ENCODE measurements at places on chromosomes 11 and 22. TPM values are rescaled to one million over a fixed set of nuclear protein-coding genes. Genes with fewer than 3 reads are reported as not detected.

- H3K36me3 ChIP-seq = no peaks in the 10 kb centered on the region
- H3K4me3 ChIP-seq = no peak overlapping the region
- no peak for DNase-seq
- no peak overlapping the region for H3K27ac ChIP-seq
These were observed 11.8 kb upstream of the BIRC3 start for GRCh38 chr11:102305352-102306047.

DNA sequence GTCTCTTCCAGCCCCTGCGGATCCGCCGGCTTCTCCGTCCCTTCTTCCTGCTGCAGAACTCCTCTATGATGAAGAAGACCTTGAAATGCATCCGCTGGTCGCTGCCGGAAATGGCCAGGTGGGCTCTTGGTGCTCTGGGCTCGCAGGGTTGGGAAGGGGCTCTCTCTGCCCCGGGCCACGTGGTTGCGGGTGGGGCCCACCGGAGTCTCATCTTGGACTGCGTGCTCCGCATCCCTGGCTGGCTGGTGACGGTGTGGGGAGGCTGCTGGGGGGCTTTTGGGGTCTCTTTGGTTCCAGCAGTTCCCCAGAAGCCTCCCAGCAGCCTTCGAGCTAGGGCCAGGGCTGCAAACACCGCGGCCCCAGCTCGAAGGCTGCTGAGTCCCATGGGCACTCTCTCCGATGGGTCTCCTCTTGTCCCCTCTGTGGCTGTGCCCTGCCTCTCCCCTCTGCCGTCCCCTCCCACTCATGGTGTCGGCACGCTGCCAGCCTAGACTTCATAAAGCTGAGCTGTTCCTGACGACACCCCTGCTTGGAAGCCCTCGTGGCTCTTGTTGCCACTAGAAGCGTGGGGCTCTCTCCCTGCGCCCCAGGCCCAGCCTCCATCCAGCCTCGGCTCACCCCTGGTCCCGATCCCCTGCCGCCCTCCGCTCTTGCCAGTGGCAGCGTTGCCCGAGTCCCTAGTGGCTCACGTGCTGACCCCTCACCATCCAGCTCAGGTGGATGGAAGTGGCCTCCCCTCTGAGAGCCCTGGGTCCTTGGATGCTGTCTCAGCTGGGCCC, 14.3 kb downstream of the TPCN2 start:
- H3K4me1 ChIP-seq = no peaks in the 10 kb centered on the region
- H3K27ac ChIP-seq = no peak overlapping the region
- no peak for DNase-seq
- H3K27me3 ChIP-seq = no peaks in the 10 kb centered on the region
- no peak overlapping the region for H3K4me3 ChIP-seq
- H3K36me3 ChIP-seq = no peaks in the 10 kb centered on the region

GRCh38 chr22:29167032-29167911, 38.4 kb upstream of the EMID1 start:
- no peak for DNase-seq
- H3K4me3 ChIP-seq = no peak overlapping the region
- H3K27me3 ChIP-seq = no peaks in the 10 kb centered on the region
- H3K4me1 ChIP-seq = no peaks in the 10 kb centered on the region
- no peak overlapping the region for H3K27ac ChIP-seq

- peak overlapping the region; percentile 91 for H3K27ac ChIP-seq
- peaks cover 29% of the 10 kb centered on the region for H3K4me1 ChIP-seq
- H3K36me3 ChIP-seq = peaks cover 20% of the 10 kb centered on the region
- peaks cover 7% of the 10 kb centered on the region for H3K27me3 ChIP-seq
- DNase-seq = peak; percentile 86
These were observed 3.3 kb downstream of the FGF19 start for GRCh38 chr11:69700278-69701140.

DNA sequence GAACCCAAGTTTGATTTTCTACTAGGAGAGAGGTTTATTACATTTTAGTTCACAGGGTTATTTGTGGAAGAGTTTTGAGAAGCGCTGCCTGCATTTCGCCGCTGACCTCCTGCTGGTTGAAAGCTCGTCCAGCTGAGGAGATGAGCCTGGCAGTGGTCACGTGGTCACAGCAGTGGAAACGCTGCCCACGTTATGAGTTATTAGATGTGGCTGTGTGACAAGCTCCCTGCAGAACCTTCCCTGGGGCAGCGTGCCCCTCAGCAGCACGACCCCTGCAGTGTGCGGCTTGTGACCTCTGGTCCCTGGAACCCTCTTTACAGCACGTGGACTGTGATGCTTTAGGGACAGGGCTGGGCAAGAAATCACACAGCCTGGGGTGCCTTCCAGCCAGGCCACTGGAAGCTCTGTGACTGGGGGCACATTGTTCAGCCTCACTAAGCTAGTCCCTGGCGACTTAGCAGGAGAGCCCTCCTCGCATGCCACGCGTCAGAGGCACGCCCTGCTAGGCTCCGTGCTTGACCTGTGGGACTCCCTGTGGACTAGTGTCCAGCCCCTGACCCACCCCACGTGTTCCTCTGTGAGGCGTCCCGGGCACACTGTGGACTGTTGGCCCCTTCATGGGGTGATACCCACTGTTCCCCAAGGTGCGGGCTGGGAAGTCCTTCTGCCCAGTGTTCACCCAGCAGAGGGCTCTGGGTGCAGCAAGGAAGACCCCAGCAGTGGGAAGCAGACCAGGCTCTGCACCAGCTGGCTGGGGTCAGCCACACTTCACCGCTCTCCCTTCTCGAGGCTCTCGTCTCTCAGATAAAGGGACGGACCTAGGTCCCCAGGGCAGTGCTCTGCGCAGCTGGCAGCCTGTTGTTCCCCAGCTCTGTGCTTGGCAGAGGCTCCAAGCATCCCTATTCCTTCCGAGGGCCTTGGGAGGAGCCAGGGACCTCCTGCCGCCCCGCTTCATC, 349.5 kb downstream of the TBC1D22A start:
- H3K4me1 ChIP-seq = no peaks in the 10 kb centered on the region
- H3K36me3 ChIP-seq = no peaks in the 10 kb centered on the region
- no peak for DNase-seq
- no peaks in the 10 kb centered on the region for H3K27me3 ChIP-seq
- no peak overlapping the region for H3K27ac ChIP-seq
- H3K4me3 ChIP-seq = no peak overlapping the region

DNA sequence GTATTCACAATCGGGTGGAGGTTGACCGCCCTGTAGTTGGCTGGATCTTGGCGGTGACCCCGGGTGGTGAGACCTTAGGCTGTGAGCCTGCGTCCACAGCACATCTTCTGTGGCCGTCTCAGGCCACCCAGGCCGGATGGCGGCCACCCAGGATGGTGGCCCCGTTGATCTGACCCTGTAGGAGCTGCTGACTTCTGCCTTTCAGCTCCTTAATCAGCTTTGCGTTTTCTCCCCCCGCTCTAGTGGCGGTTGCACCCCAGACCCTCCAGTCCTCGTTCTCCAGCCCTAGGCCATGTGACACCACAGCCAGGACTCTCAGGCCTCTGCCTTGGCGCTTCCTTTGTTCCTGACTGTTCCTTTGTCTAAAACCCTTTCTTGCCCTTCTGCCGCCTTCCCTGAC, 244.0 kb downstream of the TBC1D22A start:
- no peaks in the 10 kb centered on the region for H3K36me3 ChIP-seq
- no peaks in the 10 kb centered on the region for H3K4me1 ChIP-seq
- no peak for DNase-seq
- H3K27ac ChIP-seq = no peak overlapping the region
- no peak overlapping the region for H3K4me3 ChIP-seq

DNA sequence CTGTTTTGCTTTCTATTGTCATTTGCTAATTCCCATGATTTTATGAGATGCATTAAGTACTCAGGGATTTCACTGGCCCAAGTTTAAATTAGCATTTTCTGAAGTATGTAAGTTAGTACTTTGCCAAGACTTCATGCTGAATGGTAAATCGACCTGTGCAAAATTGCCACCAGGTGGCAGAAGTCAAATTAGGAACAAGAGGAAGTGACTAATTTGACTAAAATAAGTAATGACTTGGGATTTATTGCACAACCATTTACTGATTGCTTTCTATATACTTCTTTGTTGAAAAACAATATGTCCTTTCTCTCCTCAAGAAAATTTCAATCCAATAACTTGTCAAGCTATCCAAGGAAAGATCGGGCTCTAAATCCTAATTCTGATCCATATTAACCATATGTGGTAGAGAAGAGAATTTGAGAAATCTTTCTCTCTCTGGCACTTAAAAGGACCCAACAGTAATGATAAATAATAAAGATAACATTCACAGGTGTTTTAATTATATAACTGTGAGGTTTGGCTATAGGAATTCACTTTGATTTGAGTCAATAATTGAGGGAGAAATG, 253.7 kb upstream of the CHORDC1 start:
- no peaks in the 10 kb centered on the region for H3K36me3 ChIP-seq
- peak; percentile 67 for DNase-seq
- no peak overlapping the region for H3K4me3 ChIP-seq
- no peak overlapping the region for H3K27ac ChIP-seq
- H3K27me3 ChIP-seq = no peaks in the 10 kb centered on the region
- peaks cover 3% of the 10 kb centered on the region for H3K4me1 ChIP-seq

GRCh38 chr11:767238-767637, 10.0 kb downstream of the GATD1 start:
- no peak overlapping the region for H3K4me3 ChIP-seq
- H3K36me3 ChIP-seq = peaks cover 18% of the 10 kb centered on the region
- H3K27me3 ChIP-seq = no peaks in the 10 kb centered on the region
- H3K4me1 ChIP-seq = peaks cover 7% of the 10 kb centered on the region

DNA sequence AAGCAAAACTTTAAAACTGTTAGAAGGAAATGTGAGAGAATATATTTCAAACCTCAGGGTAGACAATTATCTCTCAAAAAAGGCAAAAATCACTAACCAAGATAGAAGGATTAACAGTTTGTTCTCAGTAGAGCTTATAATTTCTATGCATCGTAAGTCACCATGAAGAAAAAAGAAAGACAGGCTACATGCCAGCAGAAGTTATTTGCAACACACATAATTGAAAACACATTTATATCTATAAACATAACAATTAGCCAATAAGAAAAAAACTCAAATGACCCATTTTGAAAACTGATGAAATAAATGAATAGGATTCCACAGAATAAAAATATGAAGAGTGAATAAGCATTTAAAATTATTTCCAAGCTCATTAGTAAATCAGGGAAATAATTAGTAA, 24.4 kb upstream of the SNX19 start:
- H3K4me3 ChIP-seq = no peak overlapping the region
- no peaks in the 10 kb centered on the region for H3K27me3 ChIP-seq
- no peaks in the 10 kb centered on the region for H3K36me3 ChIP-seq
- no peak for DNase-seq

GRCh38 chr11:128471138-128471661, 116.2 kb downstream of the ETS1 start:
- no peak overlapping the region for H3K27ac ChIP-seq
- H3K4me3 ChIP-seq = no peak overlapping the region
- H3K27me3 ChIP-seq = no peaks in the 10 kb centered on the region
- H3K4me1 ChIP-seq = no peaks in the 10 kb centered on the region
- peaks cover 2% of the 10 kb centered on the region for H3K36me3 ChIP-seq

- H3K4me3 ChIP-seq = no peak overlapping the region
- no peaks in the 10 kb centered on the region for H3K4me1 ChIP-seq
- no peak for DNase-seq
- no peaks in the 10 kb centered on the region for H3K27me3 ChIP-seq
- no peak overlapping the region for H3K27ac ChIP-seq
These were observed 1488.4 kb upstream of the TENM4 start for GRCh38 chr11:80929031-80929805.

Gene CD3E
- not detected for total RNA-seq

Gene SPON1
- total RNA-seq = 6.4 TPM

Gene MMP8
- not detected for total RNA-seq

Gene WBP2NL
- total RNA-seq = 0.14 TPM

All from GM23338 (cell line).